ENCODE measurements at places on chromosomes 5 and 9. TPM values are rescaled to one million over a fixed set of nuclear protein-coding genes. Genes with fewer than 3 reads are reported as not detected.
A peak's percentile ranks its signal among the peaks of the same experiment; 100 is the strongest.

DNA sequence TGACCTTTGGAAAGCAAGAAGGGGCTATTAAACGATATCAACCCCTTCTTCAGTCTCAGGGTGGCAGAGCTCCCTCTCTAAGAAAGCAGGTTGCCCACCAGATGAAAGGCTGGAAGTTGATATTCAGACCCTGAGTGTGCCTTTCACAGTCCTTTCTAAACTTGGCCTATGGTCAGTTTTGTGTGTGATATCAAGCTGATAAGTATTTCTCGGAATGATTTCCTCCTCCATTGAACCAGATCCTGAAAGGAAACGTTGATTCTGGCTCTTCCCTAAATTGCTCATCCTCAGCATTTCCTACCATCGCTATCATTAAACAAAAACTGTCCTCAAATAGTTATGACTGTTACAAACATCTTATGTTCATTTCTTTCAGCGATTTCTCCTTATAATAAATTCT lies 130.4 kb downstream of the CEMIP2 start:
- no peak for DNase-seq

GRCh38 chr9:99090336-99091130 lies 14.4 kb upstream of the TGFBR1 start:
- DNase-seq, result no peak

DNA sequence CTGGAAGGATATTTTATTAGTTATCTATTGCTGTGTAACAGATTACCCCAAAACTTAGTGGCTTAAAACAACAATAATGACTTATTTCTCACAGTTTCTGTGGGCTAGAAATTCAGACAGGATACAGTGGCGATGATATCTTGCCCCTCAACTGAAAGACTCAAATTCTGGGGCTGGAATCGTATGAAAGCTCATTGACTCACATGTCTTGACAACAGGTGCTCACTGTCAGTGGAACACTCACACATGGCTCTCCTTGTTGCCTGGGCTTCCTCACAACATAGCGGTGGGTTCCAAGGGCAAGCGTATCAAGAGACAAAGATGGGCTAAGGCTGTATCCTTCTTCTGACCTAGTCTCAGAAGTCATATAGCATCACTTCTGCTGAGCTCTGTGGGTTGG lies 3.7 kb upstream of the GNPDA1 start:
- DNase-seq, result no peak

DNA sequence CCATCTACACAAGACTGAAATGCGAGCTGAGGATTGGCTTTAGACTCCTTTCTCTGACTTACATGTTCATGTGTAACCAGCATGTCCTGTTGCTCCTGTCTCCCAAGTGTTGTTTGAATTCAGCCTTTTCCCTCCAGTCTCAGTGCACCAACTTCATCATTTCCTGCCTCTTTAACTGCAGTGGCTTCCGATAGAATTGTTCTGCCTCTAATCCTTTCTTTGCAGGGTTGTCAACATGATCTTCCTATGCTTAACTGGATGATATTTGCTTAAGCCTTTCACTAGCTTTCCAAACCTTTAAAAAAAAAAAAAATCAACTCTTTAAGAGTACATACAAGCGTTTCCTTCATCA lies 6.7 kb upstream of the FYB1 start:
- DNase-seq, result no peak

DNA sequence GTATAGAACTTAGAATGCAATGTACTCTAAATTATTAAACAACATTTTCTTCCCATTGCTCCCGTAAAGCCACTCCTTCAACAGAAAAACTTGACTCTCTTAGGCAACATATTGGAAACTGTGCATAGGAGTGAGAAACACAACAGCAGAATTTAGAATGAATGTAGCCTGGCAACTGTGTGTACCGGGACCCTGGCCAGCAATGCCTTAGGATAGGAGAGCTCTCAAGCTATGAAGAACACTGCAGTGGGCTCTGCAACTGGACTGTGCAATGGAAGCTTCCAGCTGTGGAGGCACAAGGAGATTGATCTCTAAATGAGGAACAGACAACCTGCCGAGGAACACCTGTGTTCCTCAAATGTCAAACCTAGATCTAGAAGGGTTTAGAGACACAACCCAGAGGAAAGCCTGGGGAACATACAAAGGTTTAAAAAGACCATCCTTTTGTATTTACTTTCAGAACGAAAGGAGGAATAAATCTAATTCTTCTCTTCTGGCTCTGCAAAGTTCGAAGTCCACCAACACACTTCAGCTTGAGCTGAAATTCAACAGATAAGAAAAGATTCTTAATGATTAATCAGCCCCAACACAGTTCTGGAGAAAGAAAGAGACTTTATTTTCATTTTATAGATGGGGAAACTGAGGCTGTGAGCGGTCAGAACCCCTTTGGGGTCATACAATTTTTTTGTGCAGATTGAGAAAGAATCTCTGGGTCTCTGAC lies 51.5 kb upstream of the ARL15 start:
- peak; percentile 76 for DNase-seq

DNA sequence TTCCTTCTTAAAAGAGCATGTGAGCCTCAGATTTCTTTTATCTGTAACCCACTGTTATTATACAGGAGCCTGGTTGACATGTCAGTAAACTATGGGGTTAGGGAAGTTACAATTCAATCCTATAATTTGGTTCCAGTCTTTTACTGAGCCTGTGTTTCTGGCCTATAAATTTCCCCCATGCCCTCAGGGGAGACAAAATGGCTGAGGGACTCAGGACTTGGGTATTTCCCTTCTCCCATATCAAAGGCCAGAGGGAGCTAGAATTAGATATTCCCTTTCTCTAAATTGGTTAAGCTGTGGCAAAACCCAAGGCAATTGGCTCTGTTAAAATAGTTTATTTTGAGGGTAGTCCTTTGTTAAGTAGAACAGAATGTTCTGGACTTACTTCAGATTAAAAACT lies 823.2 kb downstream of the TLE1 start:
- no peak for DNase-seq

- peak; percentile 38 for DNase-seq
Measured at GRCh38 chr5:773517-774264, 10.8 kb downstream of the ZDHHC11B start.

GRCh38 chr9:135958485-135958884 lies 2.7 kb downstream of the UBAC1 start:
- DNase-seq, result peak; percentile 46

GRCh38 chr5:72141440-72142355 lies 34.4 kb downstream of the MAP1B start:
- no peak for DNase-seq

- DNase-seq, result no peak
Measured at GRCh38 chr5:168796000-168796399, 216.8 kb upstream of the PANK3 start.

GRCh38 chr9:113669522-113670115 lies 206.1 kb downstream of the RGS3 start:
- no peak for DNase-seq

DNA sequence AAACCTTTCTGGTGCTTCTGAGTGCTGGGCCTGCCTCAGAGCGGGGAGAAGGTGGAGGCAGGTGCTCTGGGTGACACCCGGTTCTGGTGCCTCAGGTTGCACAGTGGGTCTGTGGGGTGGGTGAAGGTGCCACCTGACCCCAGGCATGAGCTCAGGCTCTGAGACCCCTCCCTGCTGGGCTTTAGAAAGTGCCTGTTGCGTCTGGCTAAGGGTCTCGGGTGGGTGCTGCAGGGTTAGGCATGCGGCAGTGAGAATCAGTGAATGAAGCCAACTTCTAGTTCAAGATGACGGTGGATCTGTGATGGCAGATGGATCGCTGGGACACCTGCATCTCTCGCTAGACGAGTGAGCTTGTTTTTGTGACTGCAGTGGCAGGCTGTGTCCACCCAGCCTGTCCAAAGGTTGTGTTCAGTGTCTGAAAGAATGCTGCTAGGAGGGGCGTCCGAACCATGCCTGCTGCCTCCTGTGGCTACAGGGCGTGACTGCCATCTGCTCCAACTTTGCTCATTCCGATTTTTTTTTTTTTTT lies 5.0 kb downstream of the SQSTM1 start:
- peak; percentile 39 for DNase-seq

DNA sequence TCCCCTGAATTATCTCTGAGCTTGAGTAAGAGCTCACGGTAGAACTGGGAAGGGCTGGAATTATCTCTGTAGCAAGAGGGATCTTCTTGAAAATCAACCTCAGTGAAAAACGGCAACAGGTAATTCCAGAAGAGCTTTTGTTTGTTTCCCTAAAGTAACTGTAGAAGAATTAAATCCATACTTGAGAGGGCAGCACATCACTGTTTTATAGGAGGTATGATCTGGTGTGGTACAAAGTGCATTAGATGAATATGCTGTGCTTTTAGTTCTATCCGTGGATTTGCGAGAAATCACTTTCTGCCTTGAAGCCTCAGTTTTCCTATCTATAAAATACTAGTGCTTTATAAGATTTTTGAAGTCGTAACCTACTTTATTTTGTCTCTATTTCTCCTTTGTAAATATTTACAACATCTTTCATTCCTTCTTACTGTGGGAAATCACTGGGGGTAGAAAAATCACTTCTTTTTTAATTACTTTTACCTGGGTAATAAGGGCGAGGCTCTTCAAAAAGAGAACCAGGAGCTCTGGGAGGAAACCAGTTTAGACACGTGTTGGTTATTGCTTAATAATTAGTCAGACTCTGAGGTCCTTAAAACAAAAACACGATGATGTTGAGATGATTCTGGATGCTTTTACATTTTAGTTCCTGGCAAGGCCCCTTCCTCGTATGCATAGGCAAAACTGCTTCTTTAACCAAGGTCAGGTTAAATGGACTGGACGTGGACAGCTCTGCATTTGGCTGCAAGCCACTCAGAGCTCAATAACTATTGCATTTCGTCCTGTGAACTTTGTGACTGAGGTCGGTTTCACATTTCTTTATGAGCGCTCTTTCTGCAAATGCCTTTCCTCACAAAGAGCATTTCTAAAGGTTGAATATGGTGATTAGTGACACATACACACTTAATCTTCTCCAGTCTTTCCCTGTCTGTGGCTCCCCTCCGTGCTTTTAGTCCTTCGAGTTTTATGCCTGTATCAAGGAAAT lies 376.1 kb downstream of the BRINP1 start:
- no peak for DNase-seq

GRCh38 chr5:65808251-65808741 lies 86.3 kb downstream of the NLN start:
- no peak for DNase-seq

CERCAM gene
- total RNA-seq, result 7.2 TPM

SH3RF2 gene
- 309 TPM for total RNA-seq

RGMB gene
- 11.3 TPM for total RNA-seq

NR6A1 gene
- 1.4 TPM for total RNA-seq

WHRN gene
- total RNA-seq, result 0.56 TPM

FGF18 gene
- 5.8 TPM for total RNA-seq

SMIM23 gene
- total RNA-seq, result not detected

CDO1 gene
- 9.2 TPM for total RNA-seq

Data from Right ventricle myocardium superior (tissue), 1 donor.